ENCODE measurements at places on chromosomes 6 and 20. TPM values are rescaled to one million over a fixed set of nuclear protein-coding genes. Genes with fewer than 3 reads are reported as not detected.

GRCh38 chr6:37690964-37691735 lies 6.5 kb downstream of the MDGA1 start:
- DNase-seq: no peak

- peak; percentile 32 for DNase-seq
Measured at GRCh38 chr6:12051861-12052368, 39.8 kb downstream of the HIVEP1 start.

SEMG1 gene
- total RNA-seq: not detected

DNA sequence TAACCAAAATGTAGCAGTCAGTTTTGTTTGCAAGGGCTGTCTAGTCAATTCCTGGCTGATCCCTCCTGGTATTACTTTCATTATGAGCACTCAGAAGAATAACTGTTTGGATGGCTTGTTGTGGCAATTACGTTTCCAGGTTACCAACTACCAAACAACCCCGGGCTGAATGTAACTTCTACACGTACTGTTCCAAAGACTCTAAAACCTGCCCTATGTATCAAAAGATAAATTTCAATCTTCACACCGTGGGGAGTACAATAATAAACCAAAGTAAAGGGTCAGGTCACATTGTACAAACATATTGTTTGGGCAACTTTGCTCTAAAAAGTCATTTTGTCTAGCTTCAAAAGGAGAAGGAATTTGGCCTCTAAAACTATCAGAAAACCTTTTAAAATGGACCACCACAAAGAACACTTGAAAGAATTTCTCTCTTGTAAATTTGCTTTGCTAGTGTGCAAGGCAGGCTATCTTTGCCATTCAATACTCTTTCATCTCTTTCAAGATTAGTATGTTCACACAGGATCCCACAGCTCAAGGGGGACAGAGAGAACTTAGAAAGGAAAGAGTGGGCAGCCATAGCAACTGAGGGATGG lies 27.6 kb downstream of the DCDC2 start:
- DNase-seq: no peak

DNA sequence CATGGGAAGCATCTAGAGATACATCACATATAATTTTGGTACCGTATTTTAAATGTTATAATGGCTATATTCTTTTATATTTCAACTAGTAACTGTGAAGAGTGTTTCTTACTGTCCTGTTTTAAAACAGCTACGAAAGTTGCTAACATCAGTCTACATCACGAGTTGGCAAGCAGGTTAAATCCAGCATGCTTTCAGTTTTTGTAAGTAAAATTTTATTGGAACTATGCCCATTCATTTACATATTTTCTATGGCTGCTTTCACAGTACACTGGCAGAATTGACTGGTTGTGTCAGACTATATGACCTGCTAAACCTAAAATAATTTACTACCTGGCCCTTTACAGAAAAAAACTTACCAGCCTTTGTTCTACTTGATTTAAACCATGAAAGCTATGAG lies 478.1 kb downstream of the PHF3 start:
- no peak for DNase-seq

RIN2 gene
- 1.2 TPM for total RNA-seq

PPP1R14C gene
- not detected for total RNA-seq

PHIP gene
- 44.4 TPM for total RNA-seq

DNA sequence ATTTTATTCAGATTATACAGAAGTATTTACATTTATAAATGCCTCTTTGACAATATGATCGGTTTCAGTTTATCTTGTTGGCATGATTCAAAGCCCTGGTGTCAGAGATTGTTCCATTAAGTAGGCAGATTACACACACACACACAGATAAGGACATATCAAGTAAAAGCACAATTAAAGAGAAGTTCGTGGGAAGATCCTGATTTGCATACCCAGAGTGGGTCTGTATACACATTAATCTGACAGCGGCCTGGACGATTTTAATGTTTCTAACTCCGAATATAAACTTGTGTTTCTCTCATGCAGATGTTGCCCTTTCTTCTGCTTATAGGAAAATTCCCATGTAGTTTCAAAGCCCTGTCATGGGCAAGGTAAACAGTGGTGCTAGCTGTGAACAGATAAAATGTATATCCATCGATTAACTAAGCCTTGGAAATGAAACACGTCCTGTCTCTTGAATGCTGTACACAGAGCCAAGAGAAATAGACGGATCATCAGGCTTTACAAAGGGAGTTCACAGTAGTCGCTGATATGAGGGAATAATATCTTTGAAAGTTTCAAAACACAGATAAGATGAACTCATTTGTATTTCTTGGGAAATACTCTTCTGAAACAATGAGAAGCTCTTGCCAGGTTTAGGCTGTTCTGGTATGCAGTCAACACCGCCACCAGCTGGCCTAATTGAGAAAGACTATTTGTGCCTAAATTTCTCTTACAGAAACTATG lies 108.2 kb upstream of the GMDS start:
- DNase-seq: no peak

- no peak for DNase-seq
Measured at GRCh38 chr6:154958469-154958868, 36.6 kb upstream of the TIAM2 start.

DNA sequence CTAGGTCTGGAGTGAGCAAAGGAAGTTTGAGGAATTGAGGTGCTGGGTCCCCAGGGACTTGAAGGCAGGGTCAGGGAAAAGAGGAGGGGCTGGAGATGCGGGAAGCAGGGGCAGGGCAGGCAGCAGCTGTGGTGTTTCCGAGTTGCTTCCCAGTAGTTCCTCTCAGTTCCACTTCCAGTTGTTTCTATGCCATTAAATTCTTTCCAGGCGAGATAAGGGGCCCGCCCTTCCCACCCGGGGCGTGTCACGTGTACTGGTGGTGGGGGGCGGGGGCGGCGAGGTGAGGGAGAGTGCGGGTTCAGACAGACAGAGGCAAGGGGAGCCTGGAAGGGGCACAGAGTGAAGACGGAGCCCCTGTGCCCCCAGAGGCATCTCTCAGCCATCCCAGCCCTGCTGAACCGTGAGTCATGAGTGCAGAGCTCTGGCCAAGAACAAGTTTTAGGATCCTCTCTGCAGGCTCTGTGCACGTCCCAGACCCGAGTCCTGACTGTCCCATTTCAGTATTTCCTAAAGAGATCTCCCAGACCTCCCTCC lies 977 bp downstream of the TNXB start:
- DNase-seq: no peak

RHAG gene
- not detected for total RNA-seq

TNFRSF6B gene
- not detected for total RNA-seq

SIM1 gene
- not detected for total RNA-seq

CST4 gene
- not detected for total RNA-seq

DNA sequence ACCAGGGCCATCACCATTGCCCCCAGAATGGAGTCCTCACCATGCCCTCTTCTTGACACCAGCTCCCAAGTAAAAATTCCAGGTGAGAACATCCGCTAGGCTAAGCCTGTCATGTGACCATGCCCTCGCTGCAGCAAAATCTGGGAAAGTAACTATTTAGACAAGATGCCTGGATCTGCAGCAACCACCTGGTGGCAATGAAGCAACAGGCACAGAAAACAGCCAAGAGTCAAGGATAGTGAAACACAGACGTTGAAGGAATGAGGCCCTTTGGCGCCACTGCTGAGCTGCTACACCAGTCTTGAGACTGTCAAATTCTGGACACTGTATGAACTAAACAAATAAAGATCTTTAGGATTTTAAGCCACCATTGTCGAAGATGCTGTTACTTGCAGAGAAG lies 30.1 kb upstream of the TGM6 start:
- DNase-seq: no peak

- no peak for DNase-seq
Measured at GRCh38 chr6:48560408-48560807, 449.4 kb upstream of the PTCHD4 start.

MAP3K5 gene
- total RNA-seq: 35.6 TPM

ULBP2 gene
- 3.7 TPM for total RNA-seq

DNA sequence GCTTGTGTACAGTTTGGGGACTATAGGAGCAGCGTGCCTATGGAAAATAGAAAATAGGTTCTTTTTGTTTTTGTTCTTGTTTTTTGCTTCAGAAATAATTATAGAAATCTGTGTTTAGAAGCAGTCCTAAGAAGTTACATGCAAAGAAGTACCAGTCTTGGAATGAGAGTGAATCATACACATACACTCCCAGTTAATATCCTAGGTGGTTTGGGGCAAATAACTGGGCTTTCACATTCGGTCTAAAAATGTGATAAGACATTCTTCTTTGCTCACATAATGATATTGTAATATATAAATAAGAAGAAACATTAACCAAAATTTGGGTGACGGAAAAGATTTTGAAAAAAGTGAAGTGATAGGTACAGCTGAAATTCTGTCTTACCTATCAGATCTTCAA lies 61.0 kb downstream of the ENPP1 start:
- no peak for DNase-seq

CTSA gene
- total RNA-seq: 200 TPM

All from T-helper 17 cell (primary cell).